ENCODE measurements at places on chromosomes 6 and 20. TPM values are rescaled to one million over a fixed set of nuclear protein-coding genes. Genes with fewer than 3 reads are reported as not detected.

Gene OPN5
- total RNA-seq = not detected

Gene ETV7
- 0.85 TPM for total RNA-seq

Gene HELZ2
- 29.2 TPM for total RNA-seq

Gene VGLL2
- total RNA-seq = not detected

Gene HUS1B
- 0.83 TPM for total RNA-seq

Gene CCN6
- not detected for total RNA-seq

Gene TFAP2A
- total RNA-seq = under 0.01 TPM

Gene GSTA3
- total RNA-seq = not detected

Gene PTCRA
- total RNA-seq = not detected

Gene ADGRF1
- not detected for total RNA-seq

Gene FAXC
- 0.55 TPM for total RNA-seq

Gene HLA-DQA1
- total RNA-seq = not detected

Gene LINC00237
- total RNA-seq = not detected

Gene THBS2
- 1,330 TPM for total RNA-seq

Gene RFX6
- not detected for total RNA-seq

Gene KCNQ2
- total RNA-seq = not detected

Gene HTR1E
- total RNA-seq = not detected

Gene TSBP1
- total RNA-seq = not detected

Gene CFB
- 61.2 TPM for total RNA-seq

Gene LKAAEAR1
- total RNA-seq = not detected

Gene F13A1
- not detected for total RNA-seq

Gene SDHAF4
- 6.4 TPM for total RNA-seq

Gene SAMD3
- total RNA-seq = 11.8 TPM

Gene ZKSCAN8
- 11.9 TPM for total RNA-seq

Gene ARG1
- total RNA-seq = not detected

Gene CDH26
- total RNA-seq = 0.14 TPM

Gene RRAGD
- total RNA-seq = 0.14 TPM

Gene PLA2G7
- not detected for total RNA-seq

Gene BHLHE23
- not detected for total RNA-seq

Gene PLEKHG1
- 2.7 TPM for total RNA-seq

Gene PI3
- not detected for total RNA-seq

Gene FAM83D
- 2.3 TPM for total RNA-seq

Gene NHLRC1
- total RNA-seq = 1.8 TPM

Gene FAM210B
- 46.1 TPM for total RNA-seq

Gene ARFGEF3
- under 0.01 TPM for total RNA-seq

Gene DEFB132
- total RNA-seq = not detected

Gene ZNF334
- 2.0 TPM for total RNA-seq

Gene CD109
- 18.6 TPM for total RNA-seq

Gene SYS1
- total RNA-seq = 28.5 TPM

Gene SNAP25
- 3.7 TPM for total RNA-seq

Gene PTP4A1
- total RNA-seq = 39.0 TPM

Gene ASIP
- not detected for total RNA-seq

Gene OR5V1
- not detected for total RNA-seq

Gene TMC2
- 0.18 TPM for total RNA-seq

Gene E2F1
- total RNA-seq = 1.5 TPM

Gene FRK
- 1.9 TPM for total RNA-seq

Gene PLCB1
- 50.3 TPM for total RNA-seq

Gene HCRTR2
- not detected for total RNA-seq

Gene ARMC12
- 0.28 TPM for total RNA-seq

Gene ENPP3
- total RNA-seq = 0.37 TPM

Measured in smooth muscle cell of bladder (primary cell).